ENCODE measurements at places on chromosomes 2 and 18.

GRCh38 chr2:72350852-72351251, 203.2 kb upstream of the CYP26B1 start:
- no peak for DNase-seq

- DNase-seq = no peak
These were observed 53.5 kb upstream of the SMAD2 start for GRCh38 chr18:47983946-47984345.

DNA sequence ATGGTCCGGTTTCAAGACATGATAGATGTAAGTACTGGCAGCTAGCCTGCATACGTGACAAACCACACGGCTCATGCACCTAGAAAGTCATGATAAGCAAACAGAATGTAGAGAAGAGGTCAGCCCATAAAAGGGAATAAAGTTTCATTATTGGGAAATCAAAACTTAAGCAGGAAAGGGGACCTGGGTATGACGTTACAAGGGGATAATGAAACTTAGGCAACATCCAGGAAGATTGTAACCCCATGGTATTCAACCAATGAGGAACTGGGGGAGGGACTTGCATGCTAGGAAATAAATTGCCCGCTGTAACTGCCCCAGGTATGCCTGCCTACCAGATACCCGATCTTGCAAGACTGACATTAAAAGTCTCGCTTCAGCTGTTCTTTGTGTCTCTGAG, 1679.0 kb downstream of the SUCLG1 start:
- no peak for DNase-seq

GRCh38 chr18:50862401-50862800, 16.5 kb upstream of the ME2 start:
- no peak for DNase-seq

- no peak for DNase-seq
These were observed 8.4 kb upstream of the SP9 start for GRCh38 chr2:174326161-174327020.

GRCh38 chr2:55771612-55772011, 78.0 kb upstream of the PNPT1 start:
- DNase-seq = no peak

DNA sequence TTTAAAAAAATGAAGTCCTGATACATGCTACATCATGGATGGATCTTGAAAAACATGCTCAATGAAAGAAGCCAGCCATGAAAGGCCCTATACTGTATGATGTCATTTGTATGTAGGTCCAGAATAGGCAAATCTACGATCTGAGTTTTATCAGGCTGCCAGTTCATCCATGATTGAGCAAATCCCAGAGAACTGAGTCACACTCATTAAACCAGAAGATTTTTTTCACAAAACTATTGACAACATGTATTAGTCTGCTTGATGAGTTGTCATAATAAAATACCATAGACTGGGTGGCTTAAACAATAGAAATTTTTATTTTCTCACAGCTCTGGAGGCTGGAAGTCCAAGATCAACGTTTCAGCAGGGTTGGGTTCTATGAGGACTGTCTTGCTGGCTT, 130.7 kb downstream of the MREG start:
- no peak for DNase-seq

DNA sequence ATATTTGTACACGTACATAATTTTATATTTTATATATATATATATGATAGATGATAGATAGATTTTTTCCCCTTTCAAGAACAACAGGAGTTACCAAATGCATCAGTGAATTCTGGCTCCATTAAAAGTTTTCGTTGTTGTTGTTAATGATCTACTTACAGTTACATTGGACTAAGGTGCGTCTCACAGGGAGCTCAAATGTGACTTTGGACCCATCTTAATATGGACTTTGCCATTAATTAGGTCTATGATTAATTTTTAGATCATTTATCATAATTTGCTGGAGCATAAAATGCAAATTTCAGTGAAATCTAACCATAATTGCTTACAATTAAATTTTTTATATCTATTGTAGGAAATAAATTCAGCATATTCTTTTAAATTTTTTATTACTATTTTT, 261.6 kb downstream of the NRXN1 start:
- DNase-seq = no peak

DNA sequence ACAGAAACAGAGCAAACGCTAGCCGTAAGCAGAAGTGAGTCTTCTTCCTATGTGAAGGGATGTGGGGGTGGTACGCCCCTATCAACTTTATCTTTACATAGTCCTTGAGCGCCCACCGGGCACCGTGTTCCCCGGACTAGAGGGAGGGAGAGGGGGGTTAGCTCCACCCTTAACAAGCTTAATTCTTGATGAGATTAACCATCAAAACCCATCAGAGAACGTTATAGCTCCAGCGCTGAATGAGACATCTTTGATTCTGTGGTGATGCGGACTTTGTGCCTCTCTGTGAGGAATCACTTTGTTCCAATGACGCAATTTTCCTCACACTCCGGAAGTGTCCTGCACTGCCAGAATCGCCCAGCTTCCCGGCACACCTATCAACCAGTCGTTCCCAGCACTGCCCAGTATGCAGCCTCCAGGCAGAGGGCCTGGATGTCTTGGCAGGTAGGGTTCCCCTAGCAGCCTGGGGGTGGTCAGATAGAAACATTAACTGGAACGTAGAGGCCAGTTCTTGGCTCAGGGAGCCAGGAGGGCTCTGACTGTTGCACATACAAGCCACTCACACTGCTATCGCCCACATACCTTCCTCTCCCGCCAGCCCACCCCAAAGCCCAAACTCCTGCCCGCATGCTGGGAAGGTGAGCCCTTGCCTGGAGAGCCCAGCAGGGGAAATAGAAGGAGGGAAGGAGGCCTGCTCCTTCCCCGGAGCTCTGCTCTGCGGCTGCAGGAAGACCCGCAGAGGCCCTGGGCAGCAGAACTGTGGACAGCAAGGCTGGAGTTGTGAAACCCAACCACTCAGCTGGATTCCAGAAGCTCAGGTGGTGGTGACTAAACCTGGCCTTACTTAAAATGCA, 1.9 kb upstream of the ODC1 start:
- DNase-seq = no peak

GRCh38 chr18:79356435-79356834, 39.3 kb upstream of the NFATC1 start:
- DNase-seq = no peak

GRCh38 chr2:203951366-203951902, 14.9 kb downstream of the ICOS start:
- DNase-seq = no peak

- DNase-seq = no peak
These were observed 41.4 kb upstream of the RNU4ATAC start for GRCh38 chr2:121489284-121489683.

DNA sequence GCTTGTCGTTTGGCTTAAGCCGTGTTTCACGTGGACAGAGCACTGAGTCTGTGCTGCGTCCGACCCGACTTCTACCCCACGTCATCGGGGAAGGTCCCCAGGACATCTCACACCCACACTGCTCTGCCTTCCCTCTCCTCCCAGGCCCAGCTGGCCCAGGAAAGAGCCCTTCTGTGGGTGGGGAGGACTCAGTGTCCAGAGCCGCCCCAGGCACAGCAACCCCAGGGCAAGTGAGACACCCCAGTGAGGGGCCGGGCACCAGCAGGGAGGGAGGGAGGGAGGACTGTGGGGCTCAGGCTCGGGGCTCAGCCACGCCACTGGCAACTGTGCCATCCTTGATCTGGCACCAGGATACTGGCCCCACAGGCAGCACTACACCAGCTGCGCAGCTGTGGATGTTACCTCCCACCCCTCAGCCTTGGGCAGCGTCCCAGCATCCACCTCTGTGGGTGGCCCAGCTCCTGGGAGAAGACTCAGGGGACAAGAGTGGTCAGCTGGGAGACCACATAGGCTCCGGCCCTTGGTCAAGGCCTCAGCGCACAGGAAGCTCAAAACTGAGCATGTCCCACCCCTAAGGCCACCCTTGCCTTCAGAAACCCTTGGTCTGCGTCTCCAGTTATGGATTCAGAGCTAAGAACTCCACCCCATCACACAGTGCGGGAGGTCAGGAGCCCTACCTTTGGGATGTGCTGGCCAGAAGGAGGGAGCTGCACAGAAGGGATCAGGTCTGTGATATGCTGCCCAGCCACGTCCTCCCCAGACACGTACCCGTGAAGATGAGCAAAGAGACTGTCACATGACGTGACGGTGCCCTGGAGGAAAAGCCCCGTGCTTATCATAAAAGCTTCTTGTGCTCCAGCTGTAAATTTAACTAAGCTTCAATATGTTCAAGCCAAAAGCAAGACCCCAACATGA, 11.7 kb downstream of the PASK start:
- no peak for DNase-seq

DNA sequence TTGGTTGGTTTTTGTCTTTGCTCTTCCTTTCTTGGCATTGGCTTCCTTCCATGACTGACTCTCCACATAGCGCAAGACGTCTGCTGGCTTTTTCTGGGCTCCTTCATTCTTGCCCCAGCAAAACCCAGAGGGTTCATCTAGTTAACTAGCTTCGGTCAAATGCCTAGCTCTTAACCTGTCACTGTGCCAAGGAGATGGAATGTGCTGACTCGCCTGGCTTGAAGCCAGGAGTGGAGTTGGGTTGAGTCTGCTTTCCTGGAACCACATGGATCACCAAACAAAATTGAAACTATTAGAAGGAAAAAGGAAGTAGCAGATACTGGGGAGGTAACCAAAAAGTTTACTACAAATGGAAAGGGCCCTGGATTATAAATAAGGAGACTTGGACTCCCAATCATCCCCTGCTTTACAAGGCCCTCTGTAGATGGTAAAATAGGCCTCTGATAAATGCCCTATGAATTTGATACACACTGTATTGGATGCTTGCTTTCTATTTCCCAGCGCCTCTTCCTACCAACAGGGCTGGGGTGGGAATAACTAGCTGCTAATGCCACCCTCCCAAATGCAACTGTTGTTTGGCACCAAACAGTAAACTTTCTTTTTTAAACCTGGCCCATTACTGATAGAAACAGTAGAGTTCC, 11.3 kb downstream of the MALT1 start:
- DNase-seq = no peak

DNA sequence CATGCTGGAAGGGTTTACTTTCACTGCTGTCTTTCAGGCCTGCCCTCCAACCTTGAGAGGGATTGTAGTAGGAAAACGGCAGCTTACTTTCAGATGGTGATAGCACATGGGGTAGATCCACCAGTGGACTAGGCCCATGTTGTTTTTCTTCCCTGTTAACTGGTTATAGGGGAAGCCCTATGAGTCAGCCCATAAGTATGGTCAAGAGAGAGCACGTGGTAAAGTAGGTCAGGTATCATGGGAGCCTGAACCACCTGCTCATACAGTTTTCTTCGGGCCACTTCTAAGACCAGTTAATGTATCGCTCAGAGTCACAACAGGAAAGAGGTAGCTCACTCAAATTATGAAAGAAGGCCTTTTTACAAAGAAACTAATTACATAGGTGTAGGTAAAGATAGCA, 33.0 kb downstream of the PDK1 start:
- no peak for DNase-seq

- DNase-seq = no peak
These were observed 65.7 kb upstream of the POMC start for GRCh38 chr2:25233916-25234605.

DNA sequence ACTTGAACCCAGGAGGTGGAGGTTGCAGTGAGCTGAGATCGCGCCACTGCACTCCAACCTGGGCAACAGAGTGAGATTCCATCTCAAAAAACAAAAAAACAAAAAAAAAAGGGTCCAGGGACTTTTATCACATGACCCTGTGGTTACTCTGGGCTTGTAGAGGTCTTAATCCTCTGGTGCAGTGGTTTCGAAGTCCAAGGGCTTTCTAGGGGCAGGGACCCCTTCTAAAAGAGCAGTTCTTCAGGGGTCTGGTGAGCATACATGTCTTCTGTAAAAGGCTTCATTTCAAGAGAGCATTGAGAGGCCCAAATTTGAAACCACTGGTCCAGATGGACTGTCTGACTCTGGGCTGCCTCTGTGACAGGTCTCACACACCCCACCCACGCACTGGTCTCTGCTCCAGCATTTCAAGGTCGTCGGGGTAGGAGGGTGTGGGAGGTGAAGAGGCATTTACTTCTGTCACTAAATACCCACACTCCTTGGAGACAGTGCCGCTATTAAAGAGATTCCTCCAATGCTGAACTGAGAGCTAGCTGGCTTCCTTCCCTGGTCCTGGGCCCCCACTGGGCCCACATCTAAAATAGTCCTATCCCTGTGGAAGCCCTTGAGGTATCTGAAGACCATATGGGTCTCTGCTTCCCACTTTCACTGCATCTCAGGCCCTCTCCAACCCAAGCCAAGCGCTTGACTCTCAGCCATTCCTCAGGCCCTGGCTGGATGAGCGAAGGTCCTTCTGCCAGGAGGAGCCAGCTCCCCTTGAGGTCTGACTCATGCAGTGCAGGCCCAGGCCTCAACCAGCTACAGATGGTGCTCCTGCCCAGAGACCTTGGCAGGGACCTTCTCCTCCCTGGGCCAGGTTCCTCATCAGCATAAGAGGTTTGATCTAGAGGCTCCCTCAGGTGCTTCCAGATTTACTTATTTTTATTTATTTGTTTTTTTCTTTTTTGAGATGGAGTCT, 44.8 kb downstream of the PAX8 start:
- DNase-seq = no peak

DNA sequence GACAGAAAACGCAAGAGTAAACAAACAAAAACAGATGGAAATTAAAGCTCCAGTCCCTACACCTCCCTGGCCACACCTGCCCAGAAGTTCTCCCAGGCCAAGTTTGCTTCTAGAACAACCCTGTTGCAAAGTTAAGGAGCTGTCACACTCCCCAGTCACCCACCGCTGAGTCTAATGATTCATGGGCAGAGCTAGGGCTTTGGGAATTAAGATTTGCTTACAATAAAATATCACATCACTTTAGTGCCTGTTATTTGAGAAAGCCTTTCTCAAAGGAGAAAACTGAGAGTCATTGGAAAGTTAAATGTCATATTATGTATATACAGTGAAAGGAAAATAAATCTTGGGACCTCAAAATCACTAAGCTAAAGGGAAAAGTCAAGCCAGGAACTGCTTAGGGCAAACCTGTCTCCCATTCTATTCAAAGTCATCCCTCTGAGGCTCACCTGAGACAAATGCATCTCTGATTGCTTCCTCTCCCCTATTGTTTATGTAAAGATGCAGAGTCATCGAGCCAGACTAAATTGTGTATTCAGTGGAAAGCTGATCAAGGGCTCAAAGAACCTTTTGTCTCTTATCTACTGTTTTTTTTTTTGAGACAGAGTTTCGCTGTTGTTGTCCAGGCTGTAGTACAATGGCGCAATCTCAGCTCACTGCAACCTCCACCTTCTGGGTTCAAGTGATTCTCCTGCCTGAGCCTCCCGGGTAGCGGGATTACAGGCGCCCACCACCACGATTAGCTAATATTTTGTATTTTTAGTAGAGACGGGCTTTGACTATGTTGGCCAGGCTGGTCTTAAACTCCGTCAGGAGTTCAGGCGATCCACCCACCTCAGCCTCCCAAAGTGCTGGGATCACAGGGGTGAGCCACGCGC, 2.8 kb downstream of the CRYGB start:
- no peak for DNase-seq

GRCh38 chr2:4101936-4102335, 398.6 kb downstream of the DCDC2C start:
- no peak for DNase-seq

- no peak for DNase-seq
These were observed 388.6 kb downstream of the PARD3B start for GRCh38 chr2:204933735-204934374.

- DNase-seq = no peak
These were observed 20.2 kb upstream of the DLX1 start for GRCh38 chr2:172065111-172065510.
